ENCODE measurements at places on chromosomes 7 and 10.
A peak's percentile ranks its signal among the peaks of the same experiment; 100 is the strongest.

- no peak for DNase-seq
These were observed 92.7 kb upstream of the GPR26 start for GRCh38 chr10:123573236-123574108.

GRCh38 chr7:150449206-150449952 lies 1.1 kb upstream of the GIMAP8 start:
- DNase-seq = peak; percentile 12

- DNase-seq = no peak
These were observed 241.5 kb upstream of the SP8 start for GRCh38 chr7:21028186-21028585.

GRCh38 chr7:47292832-47293309 lies 289.0 kb downstream of the TNS3 start:
- DNase-seq = no peak

DNA sequence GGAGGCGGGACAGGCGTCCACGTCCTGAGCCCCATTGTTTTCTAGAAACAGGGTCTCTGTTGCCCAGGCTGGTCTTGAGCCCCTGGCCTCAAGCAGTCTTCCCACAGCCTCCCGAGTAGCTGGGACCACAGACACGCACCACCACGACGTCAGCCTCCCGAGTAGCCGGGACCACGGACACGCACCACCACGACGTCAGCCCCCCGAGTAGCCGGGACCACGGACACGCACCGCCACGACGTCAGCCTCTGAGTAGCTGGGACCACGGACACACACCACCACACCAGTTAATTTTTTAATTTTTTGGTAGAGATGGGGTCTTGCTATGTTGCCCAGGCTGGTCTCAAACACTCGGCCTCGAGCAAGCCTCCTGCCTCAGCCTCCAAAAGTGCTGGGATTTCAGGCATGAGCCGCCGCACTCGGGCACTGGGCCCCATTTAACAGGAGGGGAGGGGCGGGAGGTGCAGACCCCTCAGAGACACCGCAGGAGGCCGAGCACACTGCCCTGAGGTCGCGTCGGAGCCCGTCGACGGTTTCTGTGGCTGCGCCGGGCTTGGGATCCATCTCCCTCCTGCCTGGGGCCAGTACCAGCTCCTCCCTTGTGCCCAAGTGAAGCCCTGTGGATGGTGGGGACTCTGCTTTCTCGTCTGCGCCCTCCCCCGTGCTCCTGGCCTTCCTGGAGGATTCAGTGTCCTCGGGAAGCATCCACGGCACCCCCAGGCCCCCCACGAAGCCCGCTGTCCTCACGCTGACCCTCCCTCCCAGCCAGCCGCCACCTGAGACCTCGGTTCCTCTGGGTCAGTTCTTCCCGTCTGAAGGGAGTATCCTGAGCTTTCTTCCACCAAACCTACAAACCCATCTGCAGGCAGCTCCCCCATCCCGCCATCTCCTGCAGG lies 13.0 kb downstream of the FAM20C start:
- DNase-seq = no peak

DNA sequence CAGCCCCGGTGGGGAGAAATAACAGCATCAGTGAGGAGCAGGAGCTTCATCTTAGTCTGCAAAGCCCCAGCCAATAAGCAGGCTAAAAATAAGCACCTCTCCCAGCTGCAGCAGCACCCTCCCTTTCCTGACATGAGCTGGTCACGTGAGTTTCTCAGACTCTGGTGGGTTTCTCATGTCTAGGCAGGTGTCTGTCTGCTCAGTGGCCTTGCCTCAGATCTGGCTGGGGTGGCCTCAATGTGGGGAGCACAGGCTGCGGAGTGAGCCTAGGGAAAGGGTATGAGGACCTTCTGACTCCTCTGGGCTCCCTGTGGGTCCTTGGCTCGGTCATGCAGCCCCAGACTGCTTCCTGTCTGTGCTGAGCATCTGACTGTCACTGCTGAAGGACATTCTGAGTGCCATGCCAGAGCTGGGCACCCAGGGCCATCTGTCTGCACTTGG lies 81.6 kb upstream of the LRRC4 start:
- no peak for DNase-seq

DNA sequence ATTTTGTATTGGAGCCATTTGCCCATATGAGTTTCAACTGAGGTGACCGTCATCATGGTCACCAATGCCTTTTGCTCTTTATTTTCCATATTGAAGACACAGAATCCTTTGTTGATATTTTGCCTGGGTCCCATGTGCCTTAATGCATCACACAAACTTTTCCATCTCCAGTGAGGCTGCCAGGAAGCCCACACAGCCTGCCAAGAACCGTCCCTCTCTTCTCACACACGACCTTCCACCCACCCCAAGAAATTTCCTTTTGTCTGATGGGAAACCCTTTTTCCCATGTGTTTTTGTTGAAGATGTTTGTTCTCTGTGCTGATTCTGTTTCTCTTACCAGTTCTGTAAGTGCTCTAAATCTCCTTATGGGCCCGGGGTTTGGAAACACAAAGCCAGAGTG lies 168.9 kb downstream of the CSTF2T start:
- no peak for DNase-seq

DNA sequence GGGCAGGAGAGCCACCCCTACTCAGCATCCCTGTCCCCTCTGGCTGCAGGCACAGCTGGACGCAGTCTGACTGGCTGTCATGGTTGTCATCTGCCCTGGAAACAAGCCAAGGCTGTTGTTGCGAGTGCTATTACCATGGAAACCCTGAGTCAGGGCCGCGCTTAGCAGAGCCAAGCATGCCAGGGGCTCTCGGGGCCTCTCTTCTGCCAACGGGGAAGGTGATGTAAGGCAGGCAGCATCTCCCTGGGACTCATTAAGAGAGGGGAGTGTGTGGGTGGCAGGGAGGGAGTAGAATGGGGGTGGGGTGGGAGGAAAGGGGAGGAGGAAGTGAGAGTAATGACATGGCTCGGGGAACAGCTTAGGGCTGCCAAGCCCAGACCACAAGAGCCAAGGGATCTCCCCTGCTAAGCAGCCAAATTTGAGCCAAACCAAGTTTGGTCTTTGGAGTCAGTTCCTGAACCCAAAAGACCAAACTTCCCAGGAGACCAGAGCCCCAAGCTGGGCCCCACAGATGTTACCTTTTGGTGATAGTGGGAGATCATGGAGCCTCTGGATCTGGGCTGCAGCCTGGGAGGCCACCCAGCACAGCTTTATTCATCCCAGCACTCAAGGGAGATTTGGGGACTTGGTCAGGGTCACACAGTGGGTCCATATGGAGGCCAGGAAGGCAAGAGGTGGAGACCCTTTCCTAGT lies 67.6 kb downstream of the TMEM130 start:
- DNase-seq = no peak

GRCh38 chr7:5210751-5211338 lies 20.8 kb downstream of the WIPI2 start:
- no peak for DNase-seq

- no peak for DNase-seq
These were observed 44.9 kb upstream of the ANK3 start for GRCh38 chr10:60434418-60435046.

DNA sequence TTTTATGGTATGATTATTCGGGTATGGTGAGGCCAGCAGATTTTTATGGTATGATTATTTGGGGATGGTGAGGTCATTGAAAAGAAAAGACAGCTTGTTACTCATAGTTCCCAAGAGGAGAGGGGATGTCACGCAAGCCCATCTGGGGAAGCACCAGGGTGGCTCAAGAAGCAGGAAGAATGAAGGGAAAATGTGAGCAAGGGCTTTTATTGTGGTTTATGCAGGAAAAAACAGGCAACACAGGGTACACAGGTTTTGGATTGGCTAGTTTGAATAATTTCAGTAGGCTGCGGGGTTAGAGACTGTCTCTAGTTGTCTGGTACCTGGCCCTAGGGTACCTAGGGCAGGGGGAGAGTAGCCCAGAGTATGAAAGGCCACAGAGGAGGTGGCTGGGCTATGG lies 26.8 kb upstream of the DGKI start:
- DNase-seq = no peak

DNA sequence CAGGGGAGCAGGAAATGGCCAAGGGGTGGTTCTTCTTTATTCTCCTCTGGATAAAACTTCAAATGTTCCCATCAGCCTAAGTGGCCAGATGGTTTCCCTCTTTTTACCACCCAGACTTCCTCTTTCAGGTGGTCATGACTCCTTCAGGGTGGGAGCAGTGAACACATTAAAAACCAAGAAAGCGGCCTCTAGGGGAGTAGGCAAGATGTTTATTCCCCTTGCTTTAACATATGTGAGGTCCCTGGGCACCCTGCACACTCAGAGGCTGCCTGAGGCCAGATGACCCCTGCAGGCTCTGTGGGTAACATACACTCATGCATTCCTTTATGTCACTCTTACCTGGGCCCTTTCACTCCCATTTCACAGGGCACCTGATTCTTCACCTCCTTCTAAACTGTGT lies 357.4 kb downstream of the ABCA13 start:
- no peak for DNase-seq

DNA sequence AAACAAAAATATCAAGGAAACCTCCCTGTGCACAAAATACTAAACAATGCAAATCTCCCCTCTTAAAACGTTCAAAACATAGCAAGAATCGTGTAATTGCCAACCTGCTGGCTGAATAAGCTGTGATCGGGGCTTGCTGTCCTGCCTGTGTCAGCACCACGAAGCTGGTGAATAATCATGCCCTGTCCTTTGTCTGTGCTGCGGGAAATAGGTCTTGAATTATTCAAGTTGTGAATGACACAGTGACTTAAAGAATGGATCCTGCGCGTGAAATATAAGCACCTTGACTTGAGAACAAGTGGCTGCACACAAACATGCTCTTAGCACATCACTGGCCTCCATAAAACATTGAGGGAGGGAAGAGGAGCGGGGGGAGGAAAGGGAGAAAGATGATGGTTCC lies 130.2 kb downstream of the OAT start:
- no peak for DNase-seq

DNA sequence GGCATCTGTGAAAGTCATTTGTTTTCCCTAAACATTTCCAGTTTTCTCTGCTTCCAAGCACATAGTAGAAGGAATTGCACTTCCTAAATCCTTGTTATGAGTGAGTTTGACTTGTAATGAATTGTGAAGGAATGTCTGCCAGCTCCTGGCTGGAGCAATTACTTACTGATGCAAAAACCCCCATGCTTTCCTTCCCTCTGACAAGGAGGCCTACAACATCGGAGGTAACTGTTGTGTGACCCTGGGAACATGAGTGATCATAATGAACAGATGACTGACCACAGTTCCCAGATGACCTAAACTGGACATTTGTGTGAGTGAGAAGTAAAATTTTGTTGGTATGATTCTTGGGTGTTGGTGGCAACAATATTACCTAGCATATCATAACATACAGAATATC lies 21.4 kb upstream of the CPVL start:
- no peak for DNase-seq

- DNase-seq = no peak
These were observed 156.2 kb downstream of the GRID1 start for GRCh38 chr10:86210416-86210815.

GRCh38 chr10:68251625-68252495 lies 19.9 kb upstream of the ATOH7 start:
- DNase-seq = no peak

GRCh38 chr7:40133561-40134427 lies 628 bp downstream of the MPLKIP start:
- no peak for DNase-seq

DNA sequence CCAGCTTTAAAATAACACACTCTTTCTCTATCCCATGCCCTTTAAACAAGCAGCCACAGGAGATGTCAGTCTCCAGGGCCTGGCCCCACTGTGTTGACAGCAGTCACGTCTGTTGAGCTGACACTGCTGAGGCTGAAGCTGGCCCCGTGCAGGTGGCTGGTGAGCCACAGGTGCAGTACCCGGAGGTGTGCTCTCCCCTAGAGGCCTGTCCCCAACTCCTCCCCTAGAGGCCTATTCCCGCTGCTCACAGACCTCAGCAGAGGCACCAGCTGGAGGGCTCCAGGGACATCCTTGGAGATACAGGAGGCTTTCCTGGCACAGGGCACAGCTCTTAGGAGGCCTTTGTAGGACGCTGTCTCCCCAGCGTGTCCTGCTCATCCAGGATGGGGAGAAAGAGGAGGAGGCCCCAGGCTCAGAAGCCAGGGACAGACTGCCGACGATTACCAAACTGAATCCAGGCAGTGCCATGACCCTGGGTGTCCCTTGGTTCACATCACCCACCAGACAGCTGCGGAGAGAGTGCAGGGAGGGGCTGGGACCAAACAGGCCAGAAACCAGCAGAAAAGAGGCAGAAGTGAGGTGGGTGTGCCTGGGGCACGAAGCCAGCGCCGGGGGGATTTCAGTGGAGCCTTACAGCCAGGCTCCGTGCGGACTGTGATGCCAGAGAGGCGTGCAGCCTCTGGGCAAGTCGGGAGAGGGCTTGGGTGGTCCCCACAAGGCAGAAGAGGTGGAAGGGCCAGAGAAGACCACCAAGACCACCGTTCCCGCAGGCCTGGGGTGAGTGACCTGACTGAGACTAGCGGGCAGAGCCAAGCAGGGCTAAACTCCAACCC lies 18.5 kb upstream of the TTYH3 start:
- DNase-seq = no peak

- DNase-seq = no peak
These were observed 101.4 kb downstream of the GPAM start for GRCh38 chr10:112082120-112082519.

GRCh38 chr10:99548041-99548530 lies 15.3 kb downstream of the NKX2-3 start:
- DNase-seq = no peak

GRCh38 chr7:24024276-24025068 lies 259.5 kb upstream of the NPY start:
- DNase-seq = no peak

DNA sequence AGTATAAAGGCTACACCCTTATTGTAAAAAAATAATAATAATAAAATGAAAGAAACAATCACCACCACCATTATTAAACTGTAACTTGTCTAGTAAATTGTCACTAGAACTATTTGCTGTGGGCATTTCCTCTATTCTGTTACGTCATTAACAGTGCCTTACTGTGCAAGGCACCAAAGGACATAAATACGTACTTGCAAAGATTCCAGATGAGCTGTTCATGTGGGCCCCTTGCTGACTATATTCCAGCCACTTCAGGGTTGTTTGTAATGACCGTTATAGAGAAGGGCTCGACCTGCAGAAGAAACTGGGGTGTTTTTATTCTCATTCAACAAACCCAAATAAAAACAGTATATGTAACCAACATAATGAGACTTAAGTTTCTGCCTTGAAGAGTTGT lies 60.4 kb downstream of the KLRG2 start:
- no peak for DNase-seq

DNA sequence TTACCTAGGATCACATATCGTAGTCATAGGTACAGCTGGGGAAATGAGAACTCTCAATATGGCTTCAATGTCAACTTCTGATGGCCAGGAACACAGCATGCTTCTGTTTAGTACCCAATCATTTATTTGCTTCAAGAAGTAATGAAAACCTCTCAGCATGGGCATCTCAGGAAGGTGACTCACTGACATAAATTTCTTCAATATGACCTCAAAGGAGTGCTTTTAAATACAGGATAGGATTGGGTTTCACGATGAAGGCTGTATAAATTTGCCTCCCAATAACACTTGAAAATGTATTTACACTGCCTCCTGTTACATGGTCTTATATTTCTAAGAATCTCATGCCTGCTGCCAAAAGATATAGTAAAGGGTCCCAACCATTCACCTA lies 15.1 kb downstream of the ITGA8 start:
- DNase-seq = no peak

Data from central memory CD4-positive, alpha-beta T cell (primary cell).